ENCODE measurements at places on chromosomes 2 and 18.

- DNase-seq: no peak
Observed at GRCh38 chr2:120852200-120852815, 116.6 kb downstream of the GLI2 start.

- DNase-seq: no peak
Observed at GRCh38 chr2:184256611-184257010, 341.7 kb upstream of the ZNF804A start.

DNA sequence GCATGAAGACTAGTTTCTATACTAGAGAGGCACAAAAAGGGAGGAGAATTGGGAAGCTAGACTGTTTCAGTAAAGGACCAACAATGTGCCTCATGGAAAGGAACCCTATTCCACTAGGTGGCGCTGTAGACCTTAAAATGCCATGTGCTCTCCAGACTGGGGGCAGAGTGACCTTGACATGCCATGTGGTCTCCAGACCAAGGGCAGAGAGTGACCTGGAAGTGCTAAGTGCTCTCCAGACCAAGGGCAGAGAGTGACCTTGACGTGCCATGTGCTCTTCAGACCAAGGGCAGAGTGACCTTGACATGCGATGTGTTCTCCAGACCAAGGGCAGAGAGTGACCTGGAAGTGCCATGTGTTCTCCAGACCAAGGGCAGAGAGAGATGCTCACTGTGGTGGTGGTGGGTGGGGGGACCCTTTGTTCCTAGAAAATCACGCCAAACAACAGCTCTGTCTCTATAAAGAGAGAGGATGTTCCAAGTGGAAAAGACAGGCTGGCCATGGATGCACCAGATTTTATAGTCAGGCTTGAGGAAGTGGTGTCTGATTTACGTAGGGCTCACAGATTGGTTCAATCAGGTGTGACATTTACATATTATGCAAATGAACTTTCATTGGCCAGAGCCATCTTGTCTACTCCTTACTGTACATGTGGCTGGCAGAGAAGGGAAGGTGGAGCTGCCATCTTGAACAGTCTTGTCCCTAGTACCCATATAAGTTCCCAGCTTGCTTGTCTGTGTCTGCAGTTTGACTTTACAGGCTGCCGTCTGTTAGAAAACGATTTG is 344.0 kb upstream of the DDX18 start:
- no peak for DNase-seq

GRCh38 chr2:31428001-31428418 is 13.5 kb upstream of the XDH start:
- no peak for DNase-seq

DNA sequence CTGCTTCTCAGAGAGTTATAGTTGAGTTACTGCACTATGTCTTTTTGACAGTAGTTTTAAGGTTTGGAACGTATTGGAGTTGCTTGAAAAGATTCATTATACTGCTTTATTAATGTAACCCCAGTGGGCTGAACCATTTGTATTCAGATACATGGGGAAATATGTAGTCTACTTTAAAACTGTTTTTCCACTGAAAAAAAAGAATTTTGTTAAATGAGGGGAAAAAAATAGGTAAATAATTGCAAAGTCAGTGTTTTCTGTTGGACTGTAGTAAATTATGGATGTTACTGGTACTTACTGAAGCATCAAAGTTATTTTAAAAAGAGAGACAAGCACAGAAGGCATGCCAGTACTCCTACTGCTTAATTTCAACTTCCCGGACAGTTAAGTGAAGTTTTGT is 36.4 kb downstream of the ZC3H15 start:
- no peak for DNase-seq

GRCh38 chr2:25279091-25279651 is 62.6 kb downstream of the DNMT3A start:
- DNase-seq: no peak

DNA sequence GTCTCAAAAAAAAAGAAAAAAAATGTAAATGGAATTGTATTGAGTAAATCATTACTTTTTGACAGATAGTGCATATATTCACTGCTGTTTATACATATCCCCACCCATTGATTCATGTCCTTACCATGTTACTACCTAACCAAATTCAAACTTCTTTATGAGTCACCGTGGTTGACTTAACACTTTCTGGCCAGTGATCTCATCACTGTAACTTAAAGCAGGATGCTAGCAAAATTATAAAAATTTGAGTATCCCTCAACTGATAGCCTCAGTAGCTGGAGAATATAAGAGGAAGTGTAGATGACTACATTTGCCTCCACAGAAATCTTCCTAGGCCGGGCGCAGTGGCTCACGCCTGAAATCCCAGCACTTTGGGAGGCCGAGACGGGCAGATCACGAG is 13.4 kb downstream of the CNOT9 start:
- DNase-seq: no peak

GRCh38 chr2:73937103-73937885 is 10.6 kb downstream of the DGUOK start:
- no peak for DNase-seq

DNA sequence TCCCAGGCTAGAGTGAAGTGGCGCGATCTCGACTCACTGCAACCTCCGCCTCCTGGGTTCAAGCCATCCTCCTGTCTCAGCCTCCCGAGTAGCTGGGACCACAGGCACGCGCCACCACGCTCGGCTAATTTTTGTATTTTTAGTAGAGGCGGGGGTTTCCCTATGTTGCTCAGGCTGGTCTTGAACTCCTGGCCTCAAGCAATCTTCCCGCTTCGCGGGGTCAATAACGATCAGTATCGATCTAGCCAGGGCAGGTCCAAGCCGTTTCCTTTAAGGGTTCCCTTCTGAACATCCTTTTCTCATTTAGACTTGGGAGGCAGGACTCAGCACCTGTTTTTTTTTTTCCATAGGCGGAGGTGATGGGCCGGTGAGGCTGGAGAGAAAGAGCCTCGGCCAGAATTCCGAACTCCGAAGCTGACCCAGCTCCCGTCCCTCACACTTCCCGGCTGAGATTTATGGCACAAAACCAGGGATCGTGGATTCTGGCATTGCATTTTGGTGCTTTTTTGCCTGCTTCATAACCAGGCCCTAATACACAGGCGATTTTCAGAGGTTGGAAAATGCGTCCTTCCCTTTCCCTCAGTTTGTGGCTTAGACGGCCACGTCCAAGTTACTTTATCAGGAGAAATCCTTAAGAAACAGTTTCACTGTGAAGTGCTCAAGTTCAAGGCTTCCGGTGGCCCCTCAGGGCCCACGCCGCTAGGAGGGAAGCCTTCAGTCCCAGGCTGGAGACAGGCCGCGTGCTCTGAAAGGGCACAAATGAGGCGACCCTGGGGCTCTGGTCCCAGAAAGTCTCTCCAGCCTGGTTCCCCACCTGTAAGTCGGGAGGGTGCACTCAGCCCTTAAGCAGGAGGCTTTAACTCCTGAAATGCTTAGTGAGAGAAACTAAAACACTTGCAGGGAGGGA is 998 bp upstream of the SLC66A3 start:
- DNase-seq: no peak

DNA sequence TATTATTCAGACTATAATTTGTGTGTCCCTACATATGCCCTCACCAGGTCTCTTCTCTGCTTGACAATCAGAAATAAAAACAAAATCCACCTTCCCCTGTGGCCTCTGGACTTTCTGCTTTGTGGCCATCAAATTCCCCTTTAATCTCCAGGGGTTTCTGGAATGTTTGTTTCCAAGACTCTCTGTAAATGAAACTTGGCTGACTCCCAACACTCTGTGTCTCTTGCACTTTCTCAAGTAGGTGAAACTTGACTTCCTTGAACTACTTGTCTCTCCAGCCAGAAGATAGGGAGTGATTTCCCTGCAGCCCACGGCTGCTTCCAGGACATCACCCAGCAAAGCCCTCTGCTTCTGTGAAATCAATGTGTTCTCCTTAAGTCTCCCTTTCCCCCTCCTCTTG is 54.1 kb upstream of the AQP4 start:
- no peak for DNase-seq

GRCh38 chr2:239355724-239356123 is 45.1 kb downstream of the HDAC4 start:
- DNase-seq: no peak

GRCh38 chr2:123453772-123454171 is 571.3 kb upstream of the CNTNAP5 start:
- DNase-seq: no peak

DNA sequence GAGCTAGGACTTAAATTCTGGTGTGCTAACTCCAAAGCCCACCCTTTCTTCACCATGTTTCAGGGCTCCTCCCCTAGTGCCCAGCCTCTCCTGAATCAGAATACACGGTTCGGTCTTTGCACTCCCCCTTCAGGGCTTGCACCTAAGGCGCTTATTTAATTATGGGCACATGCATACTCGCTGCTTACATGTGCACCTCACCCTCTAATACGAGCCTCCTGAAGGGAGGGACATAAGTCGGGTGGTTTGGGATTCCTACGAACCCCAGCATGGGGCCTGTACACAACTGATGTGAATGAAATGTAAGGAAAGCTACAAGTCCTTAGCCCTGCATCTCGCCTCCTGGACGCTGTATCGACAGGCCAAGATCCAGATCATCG is 435 bp downstream of the IFT172 start:
- no peak for DNase-seq

DNA sequence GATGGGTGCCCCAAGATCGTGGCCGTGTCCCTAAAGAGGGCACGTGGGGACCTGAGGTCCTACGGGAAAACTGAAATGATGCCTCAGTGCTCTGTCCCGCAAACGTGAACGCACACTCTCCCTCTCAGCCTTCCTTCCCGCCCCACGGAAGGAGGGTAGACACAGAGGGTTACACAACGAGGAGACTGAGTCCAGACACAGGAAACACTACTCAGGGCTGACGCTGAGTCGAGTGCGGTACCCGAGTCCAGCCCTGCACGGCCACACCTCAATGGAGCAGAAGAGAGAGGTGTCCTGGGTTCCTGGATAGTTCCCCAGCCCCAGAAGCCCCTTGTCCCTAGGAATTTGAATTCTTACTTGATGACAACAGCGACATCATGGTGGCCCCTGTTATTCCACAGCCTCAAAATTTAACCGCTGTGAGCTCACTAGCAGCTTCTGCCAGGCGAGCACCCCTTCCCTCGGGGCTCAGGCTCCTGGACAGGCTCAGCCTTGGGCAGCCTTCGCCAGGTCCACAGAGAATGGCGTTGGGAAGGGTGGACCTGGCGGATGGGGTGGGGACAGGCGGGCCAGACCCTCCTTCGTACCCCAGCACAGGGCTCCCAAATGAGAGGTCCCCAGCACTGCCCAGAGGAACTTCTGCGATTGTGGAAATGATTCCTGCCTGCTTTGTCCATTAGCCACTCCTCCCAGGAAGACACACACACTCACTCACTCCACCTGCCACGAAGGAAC is 980 bp upstream of the RNPEPL1 start:
- DNase-seq: no peak

DNA sequence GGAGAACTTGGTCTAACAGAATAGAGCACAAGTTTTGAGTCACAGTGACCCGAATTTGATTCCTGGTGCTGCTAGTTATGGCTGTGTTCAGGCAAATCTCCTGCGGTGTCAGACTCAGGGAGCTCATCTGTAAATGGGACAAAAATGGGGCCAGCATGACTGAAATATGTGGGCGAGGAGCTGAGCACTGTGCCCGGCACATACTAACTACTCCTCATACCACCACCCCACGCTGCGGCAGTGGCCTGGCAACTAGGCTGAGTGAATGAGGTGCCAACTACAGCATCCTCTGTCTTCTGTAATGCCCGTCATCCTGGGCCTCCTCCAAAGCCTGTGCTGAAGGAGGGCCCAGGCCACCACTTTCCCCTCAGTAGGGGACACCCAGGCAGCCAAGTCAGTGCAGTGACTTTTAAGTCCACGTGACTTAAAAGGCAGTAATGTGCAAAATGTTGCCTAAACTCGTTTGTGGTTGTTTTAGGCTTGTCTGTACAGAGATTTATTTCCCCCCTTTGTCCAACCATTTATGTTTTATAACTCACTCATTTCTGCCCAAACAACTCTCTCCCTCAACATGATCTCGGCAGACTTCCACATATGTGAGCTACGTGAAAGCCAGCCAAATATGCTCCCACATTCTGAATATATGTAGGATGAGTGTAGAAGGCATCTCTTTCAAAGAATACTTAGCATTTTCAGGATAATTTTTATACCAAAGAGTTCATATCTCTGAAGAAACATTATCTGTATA is 773.7 kb downstream of the TSN start:
- no peak for DNase-seq

- no peak for DNase-seq
Observed at GRCh38 chr2:118013221-118013723, 598 bp downstream of the CCDC93 start.

DNA sequence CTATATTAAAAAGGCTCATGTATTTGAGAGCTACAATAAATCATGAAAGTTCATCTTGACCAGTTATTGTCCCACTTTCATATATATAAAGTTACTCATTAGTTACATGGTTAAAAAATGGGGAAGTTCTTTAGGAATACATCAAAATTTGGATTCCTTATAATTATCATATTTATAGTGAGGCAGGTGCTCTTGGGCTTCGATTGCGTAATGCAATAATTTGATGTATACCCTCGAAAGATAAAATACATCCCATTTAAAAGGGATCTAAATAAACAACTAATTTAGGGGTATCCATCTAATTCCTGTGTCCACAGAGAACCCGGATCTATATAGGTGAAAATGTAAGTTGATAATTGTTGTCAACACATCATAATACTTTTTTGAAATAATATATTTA is 444.6 kb downstream of the RIT2 start:
- DNase-seq: no peak
